Muscle of arm (tissue), 14 donors: ENCODE measurements at places on chromosomes 12 and 14. TPM values are rescaled to one million over a fixed set of nuclear protein-coding genes. Genes with fewer than 3 reads are reported as not detected.

DNA sequence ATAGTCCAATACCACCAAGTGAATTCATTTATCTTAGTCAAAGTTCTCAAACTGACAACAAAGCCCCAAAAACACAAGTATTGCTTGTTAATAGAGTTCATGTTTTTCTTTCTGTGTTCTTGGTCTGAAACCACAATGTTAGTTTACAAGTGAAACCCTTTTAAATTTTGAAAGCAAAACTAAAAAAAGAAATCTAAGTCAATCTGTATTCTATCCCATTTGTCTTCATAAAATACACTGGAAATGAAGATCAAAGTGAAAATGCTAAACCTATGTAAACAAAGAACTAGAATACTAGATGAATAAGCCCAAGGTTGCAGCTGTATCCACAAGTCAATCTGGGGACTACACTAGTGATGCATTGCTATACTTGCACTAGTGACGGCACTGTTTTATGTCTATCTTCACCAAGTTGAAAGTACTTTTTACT lies 10.4 kb downstream of the MAP4K5 start:
- no peak for DNase-seq

- no peak for DNase-seq
Measured at GRCh38 chr12:92408072-92408900, 262.6 kb upstream of the BTG1 start.

- DNase-seq = no peak
Measured at GRCh38 chr14:66069830-66070541, 416.2 kb upstream of the CCDC196 start.

DNA sequence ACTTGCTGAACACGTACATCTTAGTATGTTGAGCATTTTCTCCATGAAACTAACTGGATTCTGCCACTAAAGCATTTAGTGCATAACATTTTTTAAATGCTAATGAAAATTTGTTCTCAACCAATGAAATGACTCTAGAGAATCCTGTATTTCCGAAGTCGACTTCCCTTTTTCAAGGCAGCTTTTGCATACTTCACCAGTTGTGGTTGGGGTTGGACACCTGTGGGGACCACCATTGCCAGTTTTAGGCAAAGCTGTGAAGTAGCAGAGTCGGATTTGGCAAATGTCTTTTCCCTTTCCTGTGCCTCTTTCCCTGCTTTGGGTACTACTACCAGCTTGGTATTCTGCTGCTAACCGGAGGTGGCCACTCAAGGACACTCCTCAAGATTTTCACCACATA lies 349.2 kb downstream of the BCAT1 start:
- no peak for DNase-seq

DNA sequence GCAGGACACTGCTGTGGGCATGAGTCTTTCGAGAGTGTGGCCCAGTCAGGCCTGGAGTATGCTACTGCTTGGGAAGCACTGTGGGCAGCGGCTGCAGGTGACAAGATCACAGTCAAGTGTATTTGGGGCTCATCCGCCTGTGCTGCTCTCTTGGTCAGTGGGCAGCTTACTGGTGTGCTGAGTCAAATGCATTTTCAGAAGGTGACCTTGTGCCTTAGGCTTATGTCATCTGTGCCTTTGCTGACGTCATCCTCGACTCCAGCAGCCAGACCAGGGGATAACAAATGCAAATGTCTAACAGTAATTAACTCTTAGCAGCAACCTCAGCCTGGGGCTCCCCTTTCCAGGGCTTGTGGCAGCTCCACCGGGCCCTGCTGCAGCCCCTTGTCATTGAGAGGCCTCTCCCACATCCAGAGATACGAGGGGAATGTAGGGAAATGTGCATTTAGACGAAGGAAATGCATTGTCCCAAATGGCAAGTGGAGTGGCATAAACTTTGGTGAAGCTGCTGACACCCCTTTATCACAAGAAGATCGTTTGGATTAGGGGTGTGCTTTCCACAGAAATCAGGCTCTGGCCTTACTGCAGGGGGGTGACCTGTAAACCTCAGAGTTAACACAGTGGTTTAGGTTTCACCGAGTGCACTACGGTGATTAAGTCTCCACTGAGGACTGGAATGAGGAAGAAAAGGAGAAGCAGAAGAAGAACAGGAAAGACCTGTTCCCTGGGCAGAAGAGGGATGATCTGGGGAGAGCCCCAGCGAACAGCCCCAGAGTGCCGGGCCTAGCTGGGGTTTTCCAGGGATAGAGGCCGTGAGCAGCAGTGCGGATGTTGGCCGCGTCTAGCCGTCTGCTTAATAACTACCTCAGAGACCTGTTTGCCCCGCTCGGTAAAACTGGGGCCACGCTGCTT lies 39.7 kb downstream of the PSMA6 start:
- no peak for DNase-seq

The KCNC2 gene
- polyA plus RNA-seq = 0.56 TPM

The TSHR gene
- polyA plus RNA-seq = 1.2 TPM

GRCh38 chr12:123286652-123287373 lies 15.2 kb upstream of the CDK2AP1 start:
- DNase-seq = no peak

The KCNH5 gene
- polyA plus RNA-seq = not detected

DNA sequence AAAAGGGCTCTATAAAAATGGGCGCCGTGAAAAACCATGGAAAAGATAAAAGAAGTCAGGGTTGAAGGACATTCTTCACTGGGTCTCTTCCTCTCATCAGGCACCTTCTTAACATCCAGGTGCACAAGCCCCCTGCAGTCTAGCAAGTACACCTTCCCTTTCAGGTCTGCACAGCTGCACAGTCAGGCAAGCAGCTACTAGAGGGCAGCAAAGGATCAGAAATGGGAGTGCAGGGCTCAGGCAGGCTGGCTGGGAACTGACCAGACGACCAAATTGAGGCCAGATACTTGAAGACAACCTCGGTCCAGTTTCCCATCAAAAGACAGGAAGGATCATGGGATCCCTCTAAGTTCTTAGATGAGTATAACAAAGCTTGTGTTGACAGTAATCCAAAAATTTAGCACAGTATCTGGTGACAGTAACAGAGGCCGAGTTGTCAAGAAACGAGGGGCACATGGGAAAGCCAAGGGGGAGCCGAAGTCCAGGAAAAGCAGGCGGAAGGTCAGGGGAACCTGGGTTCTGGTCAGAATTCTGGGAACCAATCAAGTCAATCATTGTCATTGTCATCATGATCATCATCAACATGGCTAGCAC lies 10.1 kb upstream of the GRIP1 start:
- peak; percentile 27 for DNase-seq

- DNase-seq = no peak
Measured at GRCh38 chr14:24761141-24761540, 127.2 kb upstream of the GZMB start.

- DNase-seq = no peak
Measured at GRCh38 chr12:1643905-1644533, 15.0 kb downstream of the WNT5B start.

The KRT71 gene
- polyA plus RNA-seq = not detected

- DNase-seq = no peak
Measured at GRCh38 chr12:104670439-104671408, 214.0 kb downstream of the CHST11 start.

The CLECL1 gene
- not detected for polyA plus RNA-seq

- no peak for DNase-seq
Measured at GRCh38 chr14:77306416-77306815, 14.3 kb downstream of the POMT2 start.

DNA sequence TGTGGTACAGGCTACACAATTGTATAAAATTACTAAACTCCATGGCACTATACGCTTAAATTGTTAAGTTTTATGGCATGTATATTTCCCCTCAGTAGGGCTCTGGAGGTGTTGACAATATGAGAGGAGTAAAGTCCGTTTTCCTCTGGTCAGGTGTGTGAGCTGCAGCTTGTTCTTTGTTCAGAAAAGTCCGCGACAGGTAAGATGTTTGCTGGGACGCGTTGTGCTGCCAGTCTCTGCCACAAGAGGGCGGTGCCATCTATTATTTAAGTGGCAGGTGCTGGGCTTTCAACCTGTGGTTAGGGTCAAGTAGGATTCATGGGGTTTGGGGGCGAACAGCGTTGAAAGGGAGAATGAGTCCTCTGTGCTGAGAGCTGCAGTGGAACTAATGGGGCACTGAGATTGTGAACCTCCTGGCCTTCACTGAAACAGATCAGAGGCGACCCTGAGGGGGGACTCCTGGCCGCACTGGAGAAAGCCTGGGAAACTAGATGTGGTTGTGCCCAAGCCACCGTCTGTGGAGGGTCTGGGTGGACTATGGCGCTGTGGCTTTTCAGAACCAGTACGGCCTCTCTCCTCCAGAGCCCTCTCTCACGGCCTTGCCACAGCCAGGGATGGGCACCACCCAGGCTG lies 179.0 kb downstream of the SLC15A4 start:
- no peak for DNase-seq

DNA sequence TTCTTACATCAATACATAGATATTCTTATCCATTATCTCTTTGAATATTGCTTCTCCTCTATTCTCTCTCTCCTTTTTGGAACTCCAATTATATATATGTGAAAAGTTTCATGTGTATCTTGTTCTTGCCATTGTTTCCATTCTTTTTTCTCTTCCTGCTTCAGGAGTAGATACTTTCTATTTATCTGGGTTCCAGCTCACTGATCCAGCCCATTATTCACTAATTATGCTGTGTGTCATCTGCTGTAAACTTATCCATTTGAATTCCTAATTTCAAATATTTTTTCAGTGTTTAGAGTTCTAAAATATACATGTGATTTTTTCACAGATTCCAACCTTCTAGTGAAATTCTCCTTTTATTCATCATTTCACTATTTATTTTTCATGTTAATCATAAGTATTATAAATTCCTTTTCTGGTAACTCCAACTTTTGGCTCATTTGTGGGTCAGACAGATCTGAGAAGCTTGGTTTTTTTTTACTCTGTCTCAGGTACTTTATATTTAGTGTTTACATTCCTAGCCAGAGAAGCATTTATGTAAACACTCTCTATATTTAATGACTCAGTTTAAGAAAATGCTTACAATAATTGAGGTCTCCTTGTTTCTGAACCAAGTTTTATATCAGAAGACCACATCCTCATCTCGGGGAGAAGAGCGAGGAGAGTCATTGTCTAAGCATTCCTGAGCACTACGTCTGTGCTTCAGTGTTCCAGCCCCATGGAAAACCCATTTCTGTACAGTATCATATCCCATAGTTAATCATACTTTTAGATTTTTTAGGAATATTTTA lies 15.9 kb upstream of the AMIGO2 start:
- no peak for DNase-seq

DNA sequence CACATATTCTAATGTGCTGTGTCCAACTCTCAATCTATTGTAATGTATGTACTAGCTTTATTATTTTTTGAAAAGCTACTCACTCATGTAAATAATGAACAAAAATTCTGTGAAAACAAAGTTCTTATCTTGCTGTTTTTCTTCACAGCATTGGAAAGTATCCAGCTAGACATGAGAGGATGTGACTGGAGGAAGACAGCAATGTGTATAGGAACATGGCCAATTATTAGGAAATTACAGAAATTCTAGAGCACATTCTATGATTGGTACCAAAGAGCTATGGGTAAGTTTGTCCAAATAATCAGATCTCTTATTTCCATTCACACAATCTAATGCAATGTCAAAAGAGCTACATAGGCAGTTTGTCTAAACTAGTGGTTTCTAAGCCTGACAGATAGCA lies 1100.2 kb downstream of the FSCB start:
- DNase-seq = no peak

DNA sequence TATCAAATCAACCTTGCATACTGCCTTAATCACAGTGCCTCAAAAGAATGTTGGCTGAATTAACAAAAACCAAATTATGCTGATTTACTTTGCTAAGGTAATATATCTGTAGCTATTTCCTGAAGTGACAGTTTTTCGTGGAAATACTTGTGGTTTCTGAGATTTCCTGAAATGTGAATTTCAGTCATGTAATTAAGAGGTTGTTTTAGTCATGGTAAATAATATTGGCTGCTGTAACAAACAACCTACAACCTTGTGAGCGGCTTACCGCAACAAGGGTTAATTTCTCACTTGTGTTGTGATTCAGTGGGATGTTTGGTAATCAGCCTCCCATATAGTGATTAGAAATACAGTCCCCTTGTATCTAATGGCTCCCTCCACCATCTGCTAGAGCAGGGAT lies 387.9 kb downstream of the NELL2 start:
- DNase-seq = no peak

The PABPN1 gene
- 139 TPM for polyA plus RNA-seq

GRCh38 chr12:92539976-92540781 lies 162.6 kb upstream of the PLEKHG7 start:
- no peak for DNase-seq

DNA sequence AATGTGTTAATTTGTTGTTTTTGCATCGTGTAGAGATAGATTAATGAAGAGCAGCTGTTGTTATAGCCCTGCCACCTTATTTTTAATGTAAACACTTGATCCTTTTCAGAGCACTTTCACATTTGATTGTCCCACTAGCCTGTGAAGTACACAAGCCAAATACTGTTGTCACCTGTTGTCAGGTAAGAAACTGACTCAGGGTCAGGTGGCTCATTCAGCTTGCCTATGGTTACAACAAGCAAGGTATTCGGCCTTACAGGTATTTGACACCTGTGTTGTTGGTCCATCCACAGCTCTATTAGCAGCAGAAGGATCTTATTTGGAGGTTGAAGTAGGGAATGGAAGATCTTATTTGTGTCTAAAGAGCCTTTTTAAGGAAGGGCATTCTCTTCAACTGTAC lies 108.9 kb downstream of the GPR135 start:
- DNase-seq = no peak

The SLC15A4 gene
- polyA plus RNA-seq = 20.5 TPM

DNA sequence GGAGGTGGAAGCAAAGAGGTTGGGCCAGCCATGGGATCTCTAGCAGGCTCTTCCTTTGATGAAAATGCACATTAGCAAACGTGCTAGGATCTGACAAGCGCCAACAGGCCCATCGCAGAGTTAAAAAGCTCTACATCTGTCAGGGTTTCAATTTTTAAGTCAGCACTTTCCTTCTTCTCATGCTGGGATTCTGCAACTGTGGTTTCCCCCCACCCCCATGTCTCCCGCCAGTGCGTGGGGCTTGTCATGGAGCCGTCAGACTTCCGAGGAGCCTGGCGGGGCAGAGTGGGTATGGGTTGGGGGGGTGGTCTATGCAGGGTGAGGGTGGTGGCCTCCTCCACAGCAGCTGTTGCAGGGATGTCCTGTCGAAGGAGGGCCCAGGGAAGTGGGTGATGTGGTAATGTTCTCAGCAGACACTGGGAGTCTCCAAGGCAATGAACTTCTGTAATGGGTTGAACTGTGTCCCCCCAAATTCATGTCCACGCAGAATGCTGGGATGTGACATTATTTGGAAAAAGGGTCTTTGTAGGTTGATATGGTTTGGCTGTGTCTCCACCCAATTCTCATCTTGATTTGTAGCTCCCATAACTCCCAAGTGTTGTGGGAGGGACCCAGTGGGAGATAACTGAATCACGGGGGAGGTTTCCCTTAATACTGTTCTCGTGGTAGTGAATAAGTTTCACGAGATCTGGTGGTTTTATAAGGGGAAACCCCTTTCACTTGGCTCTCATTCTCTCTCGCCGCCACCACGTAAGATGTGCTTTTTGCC lies 115.2 kb upstream of the MAP1LC3B2 start:
- DNase-seq = no peak
